Fibroblast of skin of right quadriceps (primary cell): ENCODE measurements at places on chromosomes 12 and 14.
A peak's percentile ranks its signal among the peaks of the same experiment; 100 is the strongest.

- DNase-seq: no peak
Measured at GRCh38 chr12:13948621-13949020, 32.8 kb downstream of the GRIN2B start.

- DNase-seq: no peak
Measured at GRCh38 chr14:37997017-37997416, 210.7 kb upstream of the SSTR1 start.

GRCh38 chr14:75141967-75142366 is 15.1 kb upstream of the NEK9 start:
- peak; percentile 27 for DNase-seq

DNA sequence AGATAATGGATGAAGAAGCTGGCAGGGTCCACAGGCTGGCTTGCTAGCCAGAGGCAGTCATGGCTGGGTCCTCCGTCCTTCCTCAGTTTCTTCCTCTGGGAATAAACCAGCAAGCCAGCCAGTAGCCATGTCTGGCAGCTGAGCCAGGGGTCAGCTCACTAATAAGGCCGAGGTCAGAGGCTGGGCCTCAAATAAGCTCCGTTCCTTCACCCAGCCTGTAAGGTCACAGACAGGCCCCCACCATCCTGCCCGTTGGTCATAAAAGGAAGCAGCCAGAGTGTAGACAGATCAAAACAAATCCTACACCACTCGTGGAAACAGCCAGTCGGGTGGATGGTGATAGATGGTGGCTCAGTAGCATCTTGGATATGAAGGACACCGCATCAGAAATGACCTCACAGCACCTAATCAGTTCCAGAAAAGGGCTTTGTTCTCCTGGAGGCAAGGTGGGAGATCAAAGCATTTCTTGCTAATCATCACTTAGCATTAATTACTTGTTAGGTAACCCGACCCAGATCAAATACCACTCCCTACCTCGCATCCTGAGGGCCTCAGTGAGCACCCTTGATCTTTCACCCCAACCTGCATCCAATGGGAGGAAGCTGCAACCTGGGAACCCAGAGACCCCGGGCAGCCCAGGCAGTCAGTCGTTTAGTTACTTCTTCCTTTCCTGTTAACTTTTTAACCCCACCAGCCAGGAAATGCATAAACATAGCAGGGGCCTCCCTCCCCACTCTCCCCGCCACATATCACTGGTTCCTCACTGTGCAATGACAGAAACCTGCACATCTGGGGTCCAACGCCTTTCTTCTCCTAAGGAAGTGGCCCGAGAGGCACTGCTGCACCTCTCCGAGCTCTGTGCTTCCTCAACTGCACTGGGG is 90.2 kb downstream of the KDM2B start:
- DNase-seq: no peak

- no peak for DNase-seq
Measured at GRCh38 chr12:4460761-4461160, 15.1 kb upstream of the FGF6 start.

- DNase-seq: peak; percentile 13
Measured at GRCh38 chr14:85535321-85535720, 5.4 kb downstream of the FLRT2 start.

- no peak for DNase-seq
Measured at GRCh38 chr14:43356979-43357545, 1150.0 kb downstream of the FSCB start.

DNA sequence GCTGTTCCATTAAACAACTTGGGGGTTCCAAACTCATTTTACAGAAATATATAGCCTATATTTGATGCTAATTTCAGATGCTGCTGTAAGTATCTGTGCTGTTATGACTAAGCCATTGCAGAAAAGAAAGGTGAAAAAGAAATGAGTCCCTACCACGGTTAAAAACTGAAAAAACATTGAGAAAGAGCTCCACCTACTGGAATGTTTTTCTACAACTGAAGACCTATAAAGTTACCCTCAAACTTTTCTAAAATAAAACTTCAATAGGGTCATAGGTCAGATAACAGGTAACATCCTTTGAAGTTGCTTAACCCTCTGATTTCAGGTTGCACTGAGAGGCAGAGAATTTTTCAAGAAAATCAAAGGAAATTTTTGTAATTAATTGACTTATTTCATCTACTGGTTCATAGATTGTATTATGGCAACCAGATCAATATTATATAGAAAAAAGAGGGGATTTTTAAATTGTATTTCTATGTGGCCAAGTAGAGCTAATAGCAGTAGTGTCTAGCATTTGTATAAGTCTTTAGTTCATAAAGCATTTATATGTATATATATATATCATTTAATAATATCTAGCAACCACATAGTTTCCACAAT is 279.9 kb downstream of the RPS29 start:
- peak; percentile 2 for DNase-seq

GRCh38 chr14:98899441-98899840 is 372.6 kb downstream of the BCL11B start:
- no peak for DNase-seq

GRCh38 chr12:2228535-2228934 is 175.7 kb downstream of the CACNA1C start:
- DNase-seq: no peak

GRCh38 chr12:79844693-79845092 is 90.2 kb downstream of the PPP1R12A start:
- peak; percentile 69 for DNase-seq

GRCh38 chr14:105526776-105527380 is 495 bp downstream of the TMEM121 start:
- no peak for DNase-seq

- DNase-seq: peak; percentile 58
Measured at GRCh38 chr12:116534311-116535121, 24.7 kb upstream of the MAP1LC3B2 start.

DNA sequence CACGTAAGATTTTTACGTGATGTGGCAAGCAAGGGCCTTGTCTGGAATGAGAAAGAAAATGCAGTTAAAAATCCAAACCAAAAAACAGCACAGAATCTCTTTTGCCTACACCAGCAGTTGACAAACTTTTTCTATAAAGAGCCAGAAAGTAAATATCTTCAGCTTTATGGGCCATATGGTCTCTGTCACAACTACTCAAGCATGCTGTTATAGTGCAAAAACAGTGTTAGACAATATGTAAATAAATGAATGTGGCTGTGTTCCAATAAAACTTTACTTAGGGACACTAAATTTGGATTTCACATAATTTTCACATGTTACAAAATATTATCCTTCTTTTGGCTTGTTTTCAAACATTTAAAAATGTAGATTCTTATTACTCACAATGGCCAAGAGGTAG is 6.2 kb upstream of the ELK3 start:
- no peak for DNase-seq

DNA sequence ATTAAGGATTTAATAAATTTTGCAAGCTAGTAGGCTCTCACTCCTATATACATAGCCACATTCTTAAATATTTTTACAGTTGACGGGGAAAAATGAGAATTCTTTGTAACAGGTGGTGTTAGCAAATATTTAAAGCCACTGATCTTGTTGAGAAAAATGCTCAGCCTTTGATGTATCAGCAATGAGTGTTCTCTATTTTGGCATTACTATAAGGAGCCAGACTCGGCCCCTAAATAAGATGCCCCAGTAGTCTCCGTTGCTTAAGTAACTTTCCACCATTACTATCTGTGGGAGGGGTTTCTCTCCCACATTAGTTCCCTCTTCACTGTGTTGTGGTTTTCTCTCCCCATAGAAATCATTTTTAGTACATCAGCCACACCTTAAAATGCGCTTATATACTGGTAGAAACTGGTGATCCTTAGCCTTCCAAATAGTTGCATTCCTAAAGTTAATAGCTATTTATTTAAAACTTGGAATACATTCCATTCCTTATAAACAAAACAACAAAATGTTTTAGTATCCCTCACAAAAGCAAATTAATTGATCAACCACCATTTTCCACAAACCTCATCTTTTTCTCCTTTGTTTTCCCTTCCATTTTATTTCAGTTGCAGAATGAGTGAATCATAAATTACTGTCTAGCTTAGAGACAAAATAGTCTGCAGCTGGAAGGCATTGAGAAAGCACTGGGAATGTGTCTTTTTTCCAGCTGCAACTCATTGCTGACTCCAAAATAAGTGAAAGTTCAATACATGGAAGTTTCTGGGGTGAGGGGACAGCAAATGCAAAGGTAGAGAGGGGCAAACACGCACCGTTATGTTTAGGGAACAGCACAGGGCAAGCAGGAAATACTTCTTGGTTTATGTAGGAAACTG is 84.7 kb upstream of the FERMT2 start:
- DNase-seq: peak; percentile 47

DNA sequence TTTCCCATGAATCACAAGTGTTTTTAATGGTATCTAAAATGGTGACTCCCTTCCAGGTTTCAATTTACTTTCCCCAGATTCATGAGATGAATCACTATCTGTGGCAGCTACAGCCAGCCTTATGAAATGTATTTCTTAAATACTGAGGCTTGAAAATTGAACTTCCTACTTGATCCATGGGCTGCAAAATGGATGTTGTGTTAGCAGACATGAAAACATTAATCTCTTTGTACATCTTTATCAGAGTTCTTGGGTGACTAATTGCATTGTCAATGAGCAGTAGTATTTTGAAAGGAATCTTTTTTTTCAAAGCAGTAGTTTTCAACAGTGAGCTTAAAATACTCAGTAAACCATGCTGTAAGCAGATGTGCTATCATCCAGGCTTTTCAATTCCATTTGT is 250.8 kb downstream of the SLC6A15 start:
- peak; percentile 71 for DNase-seq

GRCh38 chr12:115351514-115352077 is 667.6 kb upstream of the TBX3 start:
- DNase-seq: peak; percentile 62

GRCh38 chr14:52227619-52228222 is 39.8 kb upstream of the PTGDR start:
- no peak for DNase-seq

DNA sequence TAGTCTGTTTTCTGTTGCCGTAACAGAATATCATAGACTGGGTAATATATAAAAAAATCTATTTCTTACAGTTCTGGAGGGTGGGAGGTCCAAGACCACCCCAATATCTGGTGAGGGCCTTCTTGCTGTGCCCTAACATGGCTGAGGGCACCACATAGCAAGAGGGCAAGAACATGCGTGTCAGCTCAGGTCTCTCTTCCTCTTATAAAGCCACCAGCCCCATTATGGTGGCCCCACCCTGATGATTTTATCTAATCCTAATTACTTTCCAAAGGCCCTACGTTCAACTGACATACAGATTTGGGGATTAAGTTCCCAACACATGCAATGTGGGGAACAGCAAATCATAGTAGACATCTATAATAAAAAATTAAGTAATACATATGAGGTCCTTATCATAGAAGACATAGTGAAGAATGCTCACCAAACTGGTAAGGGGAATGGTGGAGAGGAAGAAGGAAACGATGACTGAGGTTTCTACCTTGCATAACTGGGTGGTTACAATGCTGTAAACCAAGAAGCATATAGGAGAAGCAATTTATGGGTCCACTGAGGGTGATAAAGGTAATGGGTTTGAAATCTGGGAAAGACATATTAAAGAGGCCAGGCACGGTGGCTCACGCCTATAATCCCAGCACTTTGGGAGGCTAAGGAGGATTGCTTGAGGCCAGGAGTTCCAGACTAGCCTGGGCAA is 27.0 kb downstream of the BTBD7 start:
- DNase-seq: no peak

DNA sequence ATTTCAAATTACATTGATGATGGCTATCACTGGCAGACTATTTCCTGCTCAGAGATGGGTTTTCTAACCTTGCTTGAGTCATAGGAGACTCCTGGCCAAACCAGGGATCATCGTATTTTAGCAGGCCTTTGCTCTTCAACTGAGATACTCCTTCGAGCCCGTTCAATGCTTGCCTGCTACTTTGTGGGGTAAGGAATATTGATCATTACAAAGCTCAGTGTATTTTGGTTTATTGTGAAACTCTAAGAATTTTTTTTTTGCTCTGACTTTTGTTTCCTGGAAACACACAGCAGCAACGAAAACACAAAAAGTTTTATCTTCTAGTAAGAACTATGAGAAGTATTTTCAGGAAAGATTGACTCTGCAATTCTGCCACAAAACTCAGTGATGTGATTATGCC is 4.1 kb downstream of the GPRC5D start:
- DNase-seq: no peak

DNA sequence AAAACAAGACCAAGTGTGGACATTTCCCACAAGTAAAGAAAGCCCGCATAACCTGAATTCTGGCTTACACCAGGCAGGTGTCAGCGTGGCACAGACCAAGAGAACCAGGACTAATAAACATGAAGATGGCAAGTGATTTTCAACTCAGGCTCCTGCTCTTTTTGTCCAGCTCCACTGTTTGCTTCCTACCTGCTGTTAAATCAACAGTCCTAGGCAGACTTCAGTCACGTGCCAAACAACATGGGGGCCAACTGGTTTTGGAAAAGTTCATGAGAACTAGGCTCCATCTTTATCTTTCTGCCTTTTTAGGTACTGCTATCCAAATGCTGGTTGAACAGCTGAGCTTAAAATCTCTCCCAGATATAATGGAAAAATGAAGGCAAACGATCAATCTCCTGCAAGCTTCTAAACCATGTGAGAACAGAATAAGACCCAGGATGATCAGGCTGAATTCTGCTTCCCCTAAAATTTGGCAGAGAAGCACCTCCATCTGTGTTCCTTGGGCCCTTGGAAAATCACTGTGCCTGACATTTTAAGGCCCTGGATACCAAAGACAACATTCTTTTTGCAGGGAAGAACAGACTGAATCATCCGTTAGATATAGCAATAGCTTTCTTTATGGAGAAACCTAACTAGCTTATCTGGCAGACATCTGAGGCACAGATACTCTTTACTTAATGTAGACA is 215.6 kb upstream of the USP15 start:
- DNase-seq: no peak

DNA sequence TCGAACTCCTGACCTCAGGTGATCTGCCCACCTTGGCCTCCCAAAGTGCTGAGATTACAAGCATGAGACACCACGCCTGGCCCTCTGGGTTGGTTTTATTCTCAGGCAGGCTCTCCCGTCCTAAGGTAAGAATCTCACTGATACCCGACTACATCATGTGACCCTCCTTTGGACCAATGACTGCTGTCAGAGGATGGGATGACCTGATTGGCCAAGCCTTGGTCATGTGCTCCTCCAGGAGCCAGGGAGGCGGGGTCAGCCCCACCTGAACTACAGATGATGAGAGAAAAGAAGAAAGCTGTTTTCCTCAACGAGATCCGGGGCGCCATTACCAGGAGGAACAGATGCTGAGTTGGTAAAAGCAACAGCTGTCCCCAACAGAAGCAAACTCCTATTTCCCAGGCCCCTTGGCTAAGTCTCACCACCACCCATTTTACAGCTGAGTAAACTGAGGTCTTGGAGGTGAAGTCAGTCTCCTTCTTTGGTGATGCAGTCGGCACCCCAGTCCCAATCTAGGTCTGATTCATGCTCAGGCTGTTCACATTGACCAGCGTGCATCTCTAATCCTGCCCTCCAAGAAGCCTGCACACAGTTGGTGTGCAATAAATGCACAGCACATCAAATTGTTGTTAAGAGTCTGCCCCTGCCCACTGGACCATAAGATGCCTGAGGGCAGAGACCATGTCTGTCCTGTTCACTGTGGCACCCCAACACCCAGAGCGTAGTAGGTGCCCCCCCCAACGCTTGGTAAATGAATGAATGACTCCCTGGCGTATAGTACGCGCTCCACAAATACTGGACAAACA is 118.8 kb downstream of the SCARB1 start:
- DNase-seq: no peak
